Fibroblast of lung (primary cell): ENCODE measurements at places on chromosomes 2 and 18. TPM values are rescaled to one million over a fixed set of nuclear protein-coding genes. Genes with fewer than 3 reads are reported as not detected.
A peak's percentile ranks its signal among the peaks of the same experiment; 100 is the strongest.

DNA sequence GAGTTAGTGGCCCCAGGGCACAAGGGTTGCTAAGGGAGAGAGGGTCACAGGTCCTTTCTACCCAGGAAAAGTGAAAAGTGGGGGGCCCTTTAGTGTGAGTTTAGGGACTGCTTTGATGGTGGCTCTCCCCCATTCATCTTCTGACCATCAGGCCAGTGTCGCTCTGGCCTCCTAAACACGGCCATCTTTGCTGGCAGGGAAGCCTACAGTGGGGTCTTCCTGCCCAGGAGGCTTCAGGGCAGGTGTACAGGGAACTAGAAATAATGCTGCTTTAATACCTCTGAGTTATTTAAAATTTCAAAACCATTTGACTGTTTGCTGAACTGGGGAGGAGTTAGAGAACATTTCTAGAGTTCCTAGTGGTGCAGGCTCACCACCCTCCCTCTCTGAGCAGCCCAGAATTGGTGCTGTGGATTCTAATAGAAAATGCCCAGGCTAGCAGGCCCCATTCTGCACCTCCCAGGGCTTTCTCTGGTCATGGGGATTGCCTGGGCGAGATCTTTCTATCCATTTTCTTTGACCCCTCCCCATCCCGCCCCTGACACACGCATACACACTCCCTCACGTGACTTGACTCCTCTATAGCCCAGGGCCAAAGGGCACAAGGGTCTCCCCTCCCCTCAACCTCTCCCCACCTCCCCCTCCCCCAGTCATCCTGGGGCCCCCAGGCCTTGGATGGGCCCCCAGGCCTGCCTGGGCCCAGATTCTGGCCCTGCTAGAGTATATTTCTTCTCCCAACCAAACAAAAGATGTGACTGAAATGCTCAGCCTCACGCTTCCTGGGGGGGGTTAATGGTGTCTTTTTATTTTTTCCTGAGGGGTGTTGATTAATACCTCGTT is 3.1 kb downstream of the PKDCC start:
- DNase-seq: peak; percentile 38

SERPINB3 gene
- total RNA-seq: not detected in 2 replicates

DNA sequence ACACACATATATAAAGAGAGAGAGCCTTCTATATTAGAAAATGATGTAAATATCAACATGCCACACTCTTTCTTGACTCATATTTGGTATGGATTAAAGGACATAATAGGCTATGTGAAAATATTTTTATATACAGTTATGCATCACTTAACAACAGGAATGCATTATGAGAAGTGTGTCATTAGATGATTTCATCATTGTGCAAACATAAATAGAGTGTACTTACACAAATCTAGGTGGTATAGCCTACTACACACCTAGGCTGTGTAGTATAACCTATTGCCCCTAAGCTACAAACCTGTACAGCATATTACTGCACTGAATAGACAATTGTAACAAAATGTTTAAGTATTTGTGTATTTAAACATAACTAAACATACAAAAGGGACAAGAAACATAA is 354.8 kb upstream of the CNTNAP5 start:
- DNase-seq: no peak

- DNase-seq: no peak
Measured at GRCh38 chr2:232296776-232297525, 81.6 kb upstream of the ALPP start.

DNA sequence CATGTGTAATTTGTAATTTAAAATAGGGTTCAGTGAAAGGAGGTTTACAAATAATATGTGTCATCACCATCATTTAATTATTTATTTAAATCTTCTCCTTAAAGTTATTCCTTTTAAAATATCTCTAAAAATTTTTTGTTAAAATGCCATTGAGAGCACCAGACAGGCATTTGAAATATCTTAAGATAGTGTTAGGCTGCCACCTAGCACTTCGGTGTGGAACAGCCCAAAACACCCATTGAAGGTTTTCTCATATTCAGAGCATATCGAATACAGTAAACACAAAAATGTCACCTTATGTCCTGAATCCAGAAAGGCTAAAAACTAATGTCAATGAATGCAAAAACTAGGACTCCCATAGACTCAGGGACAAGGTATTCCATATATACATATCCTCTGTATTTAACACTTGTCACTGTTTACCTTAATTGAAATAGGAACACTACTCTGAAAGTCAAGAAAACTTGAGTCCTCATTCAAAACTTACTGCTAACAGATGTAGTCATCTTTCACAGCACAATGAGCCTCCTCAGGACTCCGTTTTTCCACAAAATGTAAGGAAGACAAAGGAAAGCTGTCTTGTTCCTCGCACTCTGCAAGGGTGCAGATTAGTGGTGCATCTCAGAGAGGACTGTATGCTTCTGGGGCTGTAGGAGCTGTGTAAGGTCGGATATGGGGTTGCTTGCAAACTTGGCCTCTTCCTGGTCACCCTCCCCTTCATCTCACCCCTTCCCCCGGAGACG is 329.5 kb downstream of the PAX3 start:
- DNase-seq: peak; percentile 40
